Stimulated activated CD4-positive, alpha-beta T cell treated with anti-CD3 and anti-CD28 coated beads, Interleukin-12 subunit alpha, Interleukin-12 subunit beta, amount 100 ng/mL, for 24 hours (primary cell): ENCODE measurements at places on chromosomes 2 and 18.

DNA sequence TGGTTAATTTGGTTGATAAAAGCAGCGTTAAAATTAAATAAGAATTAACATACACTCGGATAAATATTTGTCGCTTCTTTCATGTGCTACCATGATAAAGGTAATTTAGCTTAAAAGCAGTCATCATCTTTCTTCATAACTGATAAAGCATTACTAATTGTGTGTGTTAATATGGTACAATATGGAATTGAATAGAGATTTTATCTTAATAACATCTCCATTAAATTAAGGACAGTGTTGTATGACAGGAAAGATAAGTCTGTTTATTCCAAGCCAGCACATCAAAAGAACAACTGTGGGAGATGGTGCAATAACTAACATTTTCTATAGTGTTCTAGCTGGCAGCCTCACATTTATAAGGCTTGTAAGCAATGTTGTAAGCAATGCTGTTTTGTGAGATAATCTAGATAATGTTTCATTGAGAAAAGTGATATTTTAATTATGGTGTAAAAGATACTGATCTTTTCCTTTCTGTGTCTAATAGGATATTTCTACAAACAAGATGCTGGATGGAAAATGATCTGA lies 64.4 kb upstream of the AFF3 start:
- no peak for DNase-seq

DNA sequence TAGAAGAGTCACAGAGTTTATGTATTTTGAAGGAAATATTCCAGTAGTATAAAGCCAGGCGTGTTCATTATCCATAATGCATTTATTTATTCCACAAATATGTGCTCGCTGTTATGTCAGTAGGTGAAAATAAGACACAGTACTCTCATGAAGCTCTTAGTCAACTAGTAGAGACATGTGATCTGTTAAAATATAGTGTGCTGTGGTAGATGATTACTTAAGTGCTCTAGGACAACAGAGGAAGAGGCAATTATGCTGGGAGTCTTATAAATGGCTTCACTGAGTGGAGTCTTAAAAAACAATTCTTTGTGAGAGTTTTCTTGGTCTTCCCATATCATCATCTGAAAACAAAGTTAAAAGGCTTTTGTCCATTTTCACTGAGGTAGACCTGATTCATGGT lies 457.3 kb downstream of the XIRP2 start:
- no peak for DNase-seq

GRCh38 chr18:39604836-39605235 lies 2039.2 kb upstream of the CELF4 start:
- no peak for DNase-seq

- no peak for DNase-seq
These were observed 770 bp downstream of the ZNF396 start for GRCh38 chr18:35376393-35376741.

DNA sequence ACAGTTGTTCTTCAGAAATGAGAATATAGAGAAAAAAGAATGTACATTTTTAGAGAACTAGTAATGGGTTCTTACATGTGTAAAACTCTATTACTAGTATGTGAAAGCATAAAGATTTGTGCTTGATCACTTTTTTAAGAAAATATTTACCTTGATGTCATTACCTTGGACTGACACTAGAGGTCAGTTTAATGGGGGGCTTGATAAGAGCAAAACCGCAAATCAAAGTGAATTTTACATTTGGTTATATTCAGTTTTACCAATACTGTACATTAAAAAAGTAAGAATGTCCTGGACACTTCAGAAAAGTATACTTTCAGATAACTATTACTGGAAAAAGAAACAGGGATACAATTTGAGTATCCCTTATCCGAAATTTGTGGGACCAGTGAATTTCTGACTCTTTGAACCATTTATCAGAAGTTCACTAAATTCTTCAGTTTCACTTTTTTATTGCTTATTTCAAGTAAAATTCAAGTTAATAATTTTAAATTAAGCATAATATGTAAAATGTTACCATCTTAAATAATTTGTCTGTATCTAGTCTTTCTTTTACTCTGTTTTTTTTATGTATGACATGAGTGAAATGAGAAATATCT lies 1149.5 kb downstream of the DSC3 start:
- no peak for DNase-seq

- DNase-seq: no peak
These were observed 35.0 kb downstream of the NEDD4L start for GRCh38 chr18:58078889-58079573.
